T-helper 2 cell treated with Interferon-gamma antibody and Interleukin-4, amounts not matched to agents 5 μg/mL and 100 μg/mL, for 36 hours (primary cell): ENCODE measurements at places on chromosomes 6 and 20.

- no peak for DNase-seq
These were observed 57.4 kb upstream of the FOXC1 start for GRCh38 chr6:1552296-1552761.

DNA sequence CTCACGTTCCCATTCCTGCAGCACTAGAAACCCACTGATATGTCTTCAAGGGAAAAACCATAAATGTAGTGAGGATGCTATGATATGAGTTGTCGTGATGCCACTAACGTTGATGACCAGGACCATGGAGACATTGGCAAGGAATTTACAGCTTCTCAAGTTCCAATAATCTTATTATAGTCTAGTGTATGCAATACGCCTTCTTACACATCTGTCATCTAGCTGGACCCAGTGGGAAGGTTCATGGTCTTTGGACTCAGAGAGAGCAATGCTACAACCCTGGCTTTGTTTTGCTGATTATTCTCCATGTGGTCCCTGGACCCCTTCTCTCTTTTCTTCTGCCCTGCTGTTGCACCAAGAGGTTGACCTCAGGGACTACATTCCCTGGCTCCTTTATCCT, 76.0 kb upstream of the BMP2 start:
- no peak for DNase-seq

GRCh38 chr20:25321991-25322390, 68.6 kb downstream of the ABHD12 start:
- DNase-seq: no peak

DNA sequence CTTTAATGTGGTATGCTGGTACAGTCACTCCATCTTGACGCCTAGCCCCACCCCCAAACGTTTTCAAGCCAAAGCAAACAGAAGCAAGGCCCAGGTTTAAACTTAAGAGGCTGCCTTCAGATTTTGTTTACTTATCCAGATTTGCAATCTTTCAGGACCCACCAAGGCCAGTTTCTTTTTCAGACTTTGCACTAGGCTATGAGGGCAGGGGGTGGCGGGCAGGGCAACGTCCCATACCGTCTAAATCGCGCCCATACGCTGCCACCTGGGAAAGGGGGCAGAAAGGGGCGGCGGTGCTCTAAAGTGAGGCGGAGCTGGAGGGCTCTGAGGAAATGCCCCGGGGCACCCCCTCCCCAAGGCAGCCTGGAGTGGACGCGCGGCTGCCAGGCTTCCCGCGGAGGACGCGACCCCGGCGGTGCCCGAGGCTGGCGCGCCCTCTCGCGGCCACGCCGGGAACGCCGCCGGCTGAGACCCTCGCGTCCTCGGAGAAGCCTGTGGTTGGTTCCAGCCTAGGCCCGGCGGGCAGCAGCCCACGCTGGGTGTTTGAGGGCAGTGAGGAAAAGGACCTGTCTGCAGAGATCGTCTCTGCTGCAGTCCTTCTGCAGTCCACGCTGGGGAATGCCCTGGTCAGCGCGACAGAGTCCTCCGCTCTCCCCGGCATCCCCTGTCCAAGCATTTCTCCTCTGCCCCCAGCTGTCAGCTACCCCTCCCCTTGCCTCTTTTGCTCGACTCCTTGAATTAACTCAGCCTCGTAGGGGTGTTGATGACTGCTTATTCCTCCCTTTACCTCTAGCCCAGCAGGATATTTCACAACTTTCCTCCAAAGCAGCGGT, 129.2 kb upstream of the PRND start:
- peak; percentile 43 for DNase-seq

DNA sequence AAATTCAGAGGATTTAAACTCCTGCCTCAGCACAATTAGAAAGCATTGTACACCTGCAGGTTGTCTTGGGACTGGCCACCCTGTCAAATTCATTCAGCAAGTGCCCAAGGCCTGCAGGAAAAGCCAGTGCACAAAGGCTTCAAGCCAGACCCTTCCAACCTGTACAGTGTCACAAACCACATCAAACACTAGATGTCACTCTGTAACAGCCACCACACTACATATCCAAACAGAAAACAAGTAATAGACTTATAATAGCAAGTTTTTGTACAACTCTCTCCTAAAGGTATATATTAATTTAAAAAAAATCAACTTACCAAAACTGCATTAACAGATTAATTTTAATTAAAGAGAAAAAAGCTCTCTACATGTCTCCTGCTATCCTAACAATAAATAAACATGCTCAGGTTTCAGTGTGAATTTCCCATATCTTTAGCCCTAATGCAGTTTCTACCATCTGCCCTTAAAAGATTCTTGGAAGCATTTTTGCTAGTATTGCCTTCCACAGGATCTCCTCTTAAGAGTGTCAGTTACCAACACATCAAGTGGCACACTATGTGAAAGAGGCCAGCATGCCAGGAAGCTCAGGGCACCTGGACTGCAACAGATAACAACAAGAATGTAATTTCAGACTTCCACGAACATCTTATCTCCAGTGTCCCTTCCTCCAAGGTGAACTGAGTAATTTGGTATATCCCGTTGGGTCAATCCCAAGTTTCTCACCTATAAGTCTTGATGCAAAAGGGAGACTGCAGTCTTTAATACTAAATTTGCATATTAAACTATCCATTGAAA, 47.5 kb downstream of the RALGAPA2 start:
- no peak for DNase-seq

DNA sequence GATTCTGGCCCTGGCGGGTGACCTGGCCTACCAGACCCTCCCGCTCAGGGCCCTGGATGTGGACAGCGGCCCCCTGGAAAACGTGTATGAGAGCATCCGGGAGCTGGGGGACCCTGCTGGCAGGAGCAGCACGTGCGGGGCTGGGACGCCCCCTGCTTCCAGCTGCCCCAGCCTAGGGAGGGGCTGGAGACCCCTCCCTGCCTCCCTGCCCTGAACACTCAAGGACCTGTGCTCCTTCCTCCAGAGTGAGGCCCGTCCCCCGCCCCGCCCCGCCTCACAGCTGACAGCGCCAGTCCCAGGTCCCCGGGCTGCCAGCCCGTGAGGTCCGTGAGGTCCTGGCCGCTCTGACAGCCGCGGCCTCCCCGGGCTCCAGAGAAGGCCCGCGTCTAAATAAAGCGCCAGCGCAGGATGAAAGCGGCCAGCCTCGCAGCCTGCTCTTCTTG, 868 bp upstream of the SLC2A4RG start:
- DNase-seq: no peak

GRCh38 chr6:16391451-16391912, 153.1 kb downstream of the GMPR start:
- DNase-seq: no peak
